Lung microvascular endothelial cell (primary cell): ENCODE measurements at places on chromosomes 3 and 15. TPM values are rescaled to one million over a fixed set of nuclear protein-coding genes. Genes with fewer than 3 reads are reported as not detected.
A peak's percentile ranks its signal among the peaks of the same experiment; 100 is the strongest.

The PTPRG gene
- 5.8 and 16.8 TPM in 2 replicates for total RNA-seq

GRCh38 chr3:127182848-127183714 is 9.8 kb upstream of the PRR23E start:
- DNase-seq, result no peak

DNA sequence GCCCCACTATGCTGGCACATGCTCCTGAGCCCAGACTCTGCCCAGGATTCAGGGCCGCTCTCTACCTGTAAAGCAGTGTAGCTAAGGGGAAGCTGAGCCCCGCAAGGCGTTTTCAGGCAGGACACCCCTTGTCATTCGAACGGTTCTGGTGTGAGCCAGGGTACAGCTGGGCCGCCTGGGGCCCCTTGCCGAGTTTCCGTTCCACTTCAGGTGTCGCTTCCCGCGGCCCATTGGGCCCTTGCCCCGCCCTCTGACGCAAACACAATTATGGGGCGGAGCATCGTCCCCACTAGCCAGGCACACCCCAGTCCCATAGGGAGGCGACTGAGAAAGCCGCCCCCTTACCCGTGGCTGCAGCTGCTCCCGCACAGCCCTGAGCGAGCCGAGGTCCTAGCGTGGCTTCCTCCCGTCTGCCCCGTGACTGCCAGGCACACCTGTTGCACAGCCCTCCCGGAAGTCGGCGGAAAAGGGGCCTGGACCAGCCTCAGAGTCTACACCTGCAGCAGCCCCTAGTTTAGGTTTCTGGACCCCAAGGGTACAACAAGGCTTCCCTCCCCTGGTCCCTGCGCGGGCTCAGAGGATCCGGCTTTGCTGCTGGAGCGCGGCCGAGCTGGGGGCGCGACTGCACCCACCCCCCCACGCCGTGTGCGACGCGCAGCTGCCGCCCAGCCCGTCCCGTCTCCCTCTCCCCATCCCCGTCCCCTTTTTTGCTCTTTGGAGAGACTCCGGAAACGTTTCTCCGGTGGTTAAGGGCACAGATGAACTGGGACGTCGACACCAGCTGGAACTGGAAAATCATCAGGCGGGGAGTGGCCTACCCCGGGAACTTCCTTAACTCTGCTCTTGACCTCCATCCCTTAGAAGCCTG is at the start of gene PLSCR2:
PLSCR2 (minus strand) TSS at position 412 of the 868 bp plus-strand sequence. CDS start 9,657 bp downstream, outside the sequence.
- peak; percentile 33 for DNase-seq

DNA sequence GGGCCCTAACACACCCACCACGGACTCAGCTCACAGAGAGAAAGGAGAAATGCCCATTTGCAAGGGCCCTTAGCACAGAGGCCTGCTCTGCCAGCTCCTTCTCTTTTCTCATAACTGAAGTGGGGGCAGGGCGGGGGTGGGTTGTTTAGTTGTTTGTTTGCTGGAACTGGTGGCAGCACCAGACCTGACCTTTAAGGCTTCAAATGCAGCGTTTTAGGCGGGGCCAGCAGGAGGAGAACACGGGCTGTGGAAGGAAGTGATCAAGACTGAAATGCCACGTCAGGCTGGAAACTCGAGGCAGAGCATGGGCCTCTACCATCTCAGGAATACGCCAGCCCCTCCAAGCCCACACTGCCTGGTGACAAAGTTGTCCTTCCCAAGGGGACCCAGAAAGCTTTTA is 9.3 kb downstream of the CACNA2D2 start:
- DNase-seq, result no peak

- DNase-seq, result no peak
Measured at GRCh38 chr3:78913711-78914110, 854.1 kb downstream of the ROBO1 start.

The HIGD2B gene
- under 0.01 TPM in 1 of 2 replicates, not detected in the other for total RNA-seq

DNA sequence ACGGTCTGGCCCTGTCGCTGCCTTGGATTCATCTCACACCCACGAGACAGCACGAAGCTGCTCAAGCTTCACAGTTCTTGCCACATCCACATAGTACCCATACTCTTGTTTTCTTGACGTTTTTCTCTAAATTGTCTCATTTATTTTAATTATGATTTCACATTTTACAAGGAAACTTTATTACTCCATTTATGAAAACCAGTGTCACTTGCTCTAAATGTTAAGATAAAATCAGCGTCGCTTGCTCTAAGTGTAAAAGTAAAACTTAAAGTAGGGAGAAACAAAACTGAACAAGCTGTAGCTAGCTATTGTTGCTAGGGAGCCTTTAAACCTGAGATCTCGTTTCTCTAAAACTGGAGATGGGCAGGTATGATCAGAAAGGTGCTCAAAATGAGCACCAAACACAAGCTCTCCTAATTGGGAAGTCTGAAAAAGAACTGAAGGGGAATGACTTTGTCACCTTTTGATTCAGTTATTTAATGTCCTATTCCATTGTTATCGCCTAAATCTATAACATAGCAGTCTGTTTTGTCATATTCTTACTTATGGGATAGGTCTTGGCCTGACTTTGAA is 680 bp downstream of the IFT122 start:
- no peak for DNase-seq

DNA sequence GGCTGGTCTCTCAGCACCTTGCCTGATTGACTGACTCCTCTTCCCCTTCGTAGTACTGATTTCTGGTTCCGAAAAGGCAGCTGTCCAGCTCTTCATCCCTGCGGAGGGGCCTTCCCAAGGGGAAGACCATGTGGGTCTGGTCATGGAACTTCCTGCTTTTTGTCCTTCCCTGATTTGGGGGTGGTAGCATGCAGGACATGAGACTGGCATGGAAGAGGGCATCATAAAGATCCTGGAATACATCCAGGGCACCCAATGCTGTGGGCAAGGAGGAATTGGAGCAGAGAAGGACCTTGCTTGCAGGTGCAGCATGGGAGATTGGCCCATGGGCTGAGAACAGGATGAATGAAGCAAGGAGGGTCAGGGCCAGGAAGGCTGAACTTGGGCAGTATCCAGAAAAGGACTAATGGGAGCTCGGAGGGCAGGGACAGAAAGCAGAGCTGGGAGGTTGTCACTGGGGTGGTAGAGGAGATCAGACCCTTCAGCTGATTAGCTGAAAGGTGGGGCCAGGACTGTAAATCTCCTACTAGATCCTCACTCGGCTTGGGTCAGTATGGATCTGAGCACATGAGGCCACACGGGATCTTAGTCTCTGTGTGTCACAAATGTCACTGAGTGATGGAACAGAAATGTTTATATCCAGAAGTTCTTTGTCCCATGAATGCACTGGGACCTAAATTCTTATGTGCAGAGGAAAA is 59.5 kb downstream of the AMOTL2 start:
- peak; percentile 46 for DNase-seq

DNA sequence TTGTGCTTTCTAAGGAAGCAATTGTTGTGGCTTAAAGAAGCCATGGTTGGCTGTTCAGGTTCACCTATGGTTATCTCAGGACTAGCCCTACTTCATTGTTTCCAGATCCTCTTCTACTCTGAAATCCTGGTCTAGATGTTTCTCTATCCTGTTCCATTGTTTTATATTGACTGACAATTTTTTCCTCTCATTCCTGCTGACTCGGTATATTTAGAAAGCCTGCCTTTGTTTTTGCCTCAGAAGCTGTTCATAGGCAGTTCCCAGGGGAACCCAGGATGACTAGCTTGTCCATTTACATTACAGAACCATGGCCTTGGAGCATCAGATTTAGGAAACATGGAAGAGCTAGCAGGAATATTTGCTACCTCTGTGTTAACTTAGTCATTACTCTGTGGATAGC is 64.0 kb downstream of the SLC9C1 start:
- no peak for DNase-seq

GRCh38 chr3:143132246-143132980 is 12.8 kb downstream of the CHST2 start:
- DNase-seq, result no peak

The SLC12A1 gene
- not detected in 2 replicates for total RNA-seq

The C2CD4B gene
- total RNA-seq, result 20.0 and 45.6 TPM in 2 replicates

- DNase-seq, result no peak
Measured at GRCh38 chr3:115062412-115062956, 84.6 kb downstream of the ZBTB20 start.

- DNase-seq, result no peak
Measured at GRCh38 chr3:14457999-14458398, 55.6 kb downstream of the SLC6A6 start.

The LSMEM2 gene
- total RNA-seq, result not detected in 2 replicates

The SI gene
- total RNA-seq, result not detected in 2 replicates

DNA sequence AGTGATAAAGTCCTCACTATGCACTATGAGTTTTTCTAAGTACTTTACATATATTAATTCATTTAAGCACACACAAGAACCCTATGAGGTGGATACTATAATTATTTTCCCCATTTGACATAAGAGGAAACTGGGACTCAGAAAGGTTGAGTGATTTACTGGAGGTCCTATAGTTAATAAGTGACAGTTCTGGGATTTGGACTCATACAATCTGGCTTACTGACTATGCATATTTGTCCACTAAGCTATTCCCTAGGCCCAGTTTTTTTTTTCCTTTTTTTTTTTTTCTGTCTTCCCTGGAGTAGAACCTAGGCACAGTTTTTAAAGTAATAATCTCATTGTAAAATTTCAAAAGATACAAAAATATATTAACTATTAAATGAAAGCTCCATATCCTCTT is 6.3 kb upstream of the RTP2 start:
- no peak for DNase-seq

The TRH gene
- total RNA-seq, result not detected in 2 replicates

The MRPL3 gene
- 38.9 and 50.6 TPM in 2 replicates for total RNA-seq

DNA sequence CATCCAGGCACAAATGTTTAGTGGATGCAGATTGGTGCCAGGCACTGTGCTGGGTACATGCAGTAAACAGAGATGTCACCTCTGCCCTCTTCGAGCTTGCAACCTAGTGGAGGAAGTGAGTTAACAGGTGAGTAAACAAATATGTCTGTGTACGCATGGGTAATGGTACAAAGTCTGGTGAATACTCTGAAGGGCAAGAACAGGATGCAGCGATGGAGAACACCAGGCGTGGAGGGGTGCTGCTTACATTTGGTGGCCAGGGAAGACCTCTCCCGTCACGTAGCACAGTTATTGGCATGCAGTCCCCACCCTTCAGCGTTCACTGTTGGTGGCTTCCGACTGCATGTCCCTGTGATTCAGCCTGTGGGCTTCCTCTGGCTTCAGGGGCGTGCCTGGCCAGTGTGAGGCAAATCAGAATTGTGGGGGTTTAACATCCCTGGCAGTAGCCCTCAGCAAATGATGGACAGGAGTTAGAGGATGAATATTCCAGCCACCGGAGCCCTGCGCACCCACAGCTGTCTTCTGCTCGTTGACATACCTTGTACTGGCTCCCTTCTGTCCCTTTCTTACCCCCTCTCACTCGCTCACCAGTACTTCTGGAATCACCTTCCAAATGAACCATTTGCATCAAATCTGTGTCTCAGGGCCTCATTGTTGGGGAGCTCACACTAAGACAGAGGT is 9.1 kb upstream of the HDAC11 start:
- DNase-seq, result no peak

- no peak for DNase-seq
Measured at GRCh38 chr3:58722561-58722960, 56.0 kb upstream of the FAM3D start.

DNA sequence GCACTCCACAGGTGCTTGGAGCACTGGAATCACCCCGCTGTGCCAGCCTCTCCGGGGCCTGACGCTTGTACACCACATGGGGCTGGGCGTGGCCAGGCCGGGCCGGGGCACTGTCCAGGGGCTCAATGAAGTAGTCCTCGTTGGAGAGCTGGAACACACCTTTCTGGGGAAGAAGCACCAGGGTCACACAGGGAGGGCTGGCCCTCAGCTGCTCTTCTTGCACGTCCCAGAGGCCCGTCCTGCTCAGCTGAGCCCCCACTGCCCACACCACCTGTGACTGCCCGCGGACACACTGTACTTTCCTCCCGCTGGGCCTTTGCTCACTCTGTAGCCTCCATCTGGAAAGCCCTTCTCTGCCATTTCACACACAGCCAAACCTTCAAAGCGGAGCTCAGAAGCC is 13.3 kb downstream of the ADAMTS7 start:
- no peak for DNase-seq

DNA sequence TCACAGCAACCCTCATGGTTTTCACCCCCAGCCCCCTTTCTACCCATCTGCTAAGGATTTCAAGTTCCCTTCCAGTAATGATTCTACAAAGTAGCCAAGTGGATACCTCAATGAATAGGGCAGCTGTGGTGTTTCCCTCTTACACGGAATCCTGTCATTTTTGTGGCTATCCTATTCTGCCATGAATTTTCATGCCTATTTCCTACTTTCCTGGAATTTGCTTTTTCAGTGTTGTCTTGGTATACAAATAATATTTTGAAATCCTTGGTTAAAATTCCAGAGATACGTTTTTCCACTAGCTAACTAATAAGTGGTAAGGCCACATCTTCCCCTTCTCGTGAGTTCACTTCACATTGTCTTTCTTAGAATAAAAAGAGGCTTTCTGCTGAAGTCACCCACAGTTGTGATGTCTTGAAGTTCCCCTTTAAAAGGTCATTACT is 7.5 kb downstream of the ADPRH start:
- no peak for DNase-seq

DNA sequence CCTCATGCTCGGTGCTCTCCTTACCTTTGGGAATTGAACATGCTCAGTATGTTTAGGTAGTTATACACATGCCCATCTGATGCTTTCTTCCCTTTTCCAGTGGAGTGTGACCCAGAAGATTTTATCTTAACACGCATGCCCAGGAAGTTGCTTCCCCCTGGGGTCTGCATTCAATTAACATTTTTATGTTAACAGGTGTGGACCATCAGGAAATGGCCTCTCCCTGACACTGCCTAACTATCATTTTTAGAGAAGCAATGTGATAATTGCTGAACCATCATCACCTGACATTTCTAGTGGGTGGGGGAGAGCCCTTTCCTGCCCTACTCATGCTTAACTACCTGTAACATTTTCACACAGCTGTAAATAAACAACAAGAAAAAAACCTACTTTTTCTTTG is 55.1 kb upstream of the TGFBR2 start:
- peak; percentile 19 for DNase-seq

GRCh38 chr3:98731720-98732285 is 31.3 kb upstream of the ST3GAL6 start:
- peak; percentile 23 for DNase-seq

- peak; percentile 32 for DNase-seq
Measured at GRCh38 chr3:49476563-49476962, 6.5 kb downstream of the DAG1 start.

The P3H2 gene
- total RNA-seq, result 3.2 and 9.6 TPM in 2 replicates

DNA sequence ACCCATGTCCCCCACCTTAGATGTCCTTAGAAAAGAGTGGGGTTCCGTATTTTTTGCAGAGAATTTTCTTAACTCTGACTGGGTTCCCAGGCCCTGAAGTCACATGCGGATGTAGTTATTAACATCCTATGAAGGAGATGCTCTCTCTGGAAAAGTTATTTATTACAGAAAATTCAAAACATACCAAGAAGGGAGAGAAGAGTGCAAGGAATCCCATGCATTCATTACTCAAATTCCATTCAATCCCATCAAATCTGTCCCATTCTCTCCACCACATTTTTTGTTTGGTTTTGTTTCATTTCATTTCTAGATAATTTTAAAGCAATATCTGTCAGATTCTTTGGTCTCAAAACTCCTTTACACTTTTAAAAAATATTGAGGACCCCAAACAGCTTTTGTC is 34.3 kb upstream of the ANKRD34C start:
- no peak for DNase-seq

The GOLGA8G gene
- total RNA-seq, result not detected in 2 replicates

GRCh38 chr3:90092994-90093393 is 985.6 kb downstream of the EPHA3 start:
- DNase-seq, result no peak

The THAP10 gene
- 0.60 and 0.87 TPM in 2 replicates for total RNA-seq
